Activated T-helper 9 cell treated with anti-CD3 and anti-CD28 coated beads, Interleukin-2, amount 50 U/mL, for 16 hours (primary cell): ENCODE measurements at places on chromosomes 1 and 21.

DNA sequence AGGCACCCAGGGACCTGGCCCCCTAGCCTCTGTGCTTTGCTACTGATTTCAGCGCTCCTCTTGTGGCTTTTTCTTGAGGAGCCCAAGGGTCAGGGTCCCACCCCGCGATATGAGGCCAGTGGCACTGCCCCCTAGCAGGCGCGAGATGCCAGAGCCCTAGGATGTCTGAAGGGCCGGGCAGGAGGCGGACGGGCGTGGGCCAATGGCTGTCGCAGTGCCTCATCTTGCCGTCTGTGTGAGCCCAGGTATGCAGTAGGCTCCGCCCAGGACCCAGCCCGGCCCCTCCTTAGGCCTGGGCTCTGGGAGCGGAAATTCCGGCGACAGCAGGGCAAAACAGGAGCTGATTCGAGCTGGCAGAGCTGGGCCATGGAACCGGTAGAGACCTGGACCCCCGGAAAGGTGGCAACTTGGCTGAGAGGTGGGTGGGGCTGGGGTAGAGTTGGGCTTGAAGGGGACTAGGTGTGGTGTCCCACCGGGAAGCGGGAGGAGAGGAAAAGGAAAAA is at the start of gene CNKSR1:
CNKSR1 (plus strand) TSS at position 310 of the 503 bp plus-strand sequence; CDS start at position 367, 57 bp downstream.
- DNase-seq = no peak

DNA sequence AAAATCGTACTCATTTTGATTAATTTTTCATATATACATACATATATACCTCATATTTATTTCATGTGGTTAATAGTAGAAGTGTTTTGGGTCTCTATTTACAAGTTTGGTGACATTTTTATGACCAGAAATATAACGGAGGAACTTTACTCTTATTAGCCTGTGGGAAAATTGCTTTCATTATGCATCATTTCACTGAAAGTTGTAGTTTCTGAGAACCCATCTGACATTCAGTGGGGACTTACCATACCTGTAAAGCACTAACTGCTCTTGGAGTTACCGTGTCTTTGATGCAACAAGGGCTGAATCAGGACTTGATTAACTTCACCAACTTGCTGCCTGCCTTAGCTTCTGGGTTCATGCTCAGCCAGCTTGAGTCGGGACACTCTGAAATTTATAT is 49.9 kb upstream of the ITPKB start:
- DNase-seq = no peak

- DNase-seq = no peak
These were observed 6.3 kb downstream of the INTS11 start for GRCh38 chr1:1318131-1318652.

DNA sequence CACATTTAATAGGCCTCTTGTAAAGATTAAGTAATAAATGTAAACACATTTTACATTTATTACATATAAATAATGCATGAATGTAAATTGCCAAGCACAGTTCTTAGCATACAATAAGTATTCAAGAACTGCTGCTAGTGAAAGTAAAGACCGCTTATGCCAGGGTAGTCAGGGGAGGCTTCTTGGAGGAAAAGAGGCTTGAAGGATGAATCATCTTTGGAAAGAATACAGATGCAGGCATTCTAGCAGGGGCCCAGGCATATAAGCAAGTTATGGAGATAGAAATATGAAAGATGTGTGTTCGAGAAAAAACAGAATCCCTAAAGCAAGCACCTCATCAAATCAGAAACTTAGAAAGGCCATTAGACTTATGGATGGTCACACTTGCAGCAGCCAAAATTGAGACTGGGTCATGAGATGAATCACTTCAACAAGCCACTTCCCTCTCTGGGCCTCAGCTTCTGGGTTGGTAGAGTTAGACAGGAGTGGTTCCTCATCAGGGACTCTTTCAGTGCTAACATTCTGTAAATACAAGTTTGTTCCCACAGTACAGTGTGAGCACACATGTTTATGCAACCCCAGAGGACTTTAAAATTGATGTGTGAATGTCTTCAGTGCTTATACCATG is 79.8 kb upstream of the ROR1 start:
- DNase-seq = no peak

GRCh38 chr1:39160703-39161102 is 43.8 kb upstream of the MACF1 start:
- DNase-seq = no peak

- no peak for DNase-seq
These were observed 106.2 kb downstream of the CACHD1 start for GRCh38 chr1:64575881-64576676.

GRCh38 chr1:201356236-201356635 is 21.2 kb downstream of the TNNT2 start:
- DNase-seq = no peak
